Fibroblast of lung (primary cell): ENCODE measurements at places on chromosomes 4 and X.

GRCh38 chr4:23212558-23212957 is 519.8 kb downstream of the GBA3 start:
- H3K4me3 ChIP-seq = no peak overlapping the region
- H3K4me1 ChIP-seq = no peaks in the 10 kb centered on the region
- DNase-seq = no peak
- no peaks in the 10 kb centered on the region for H3K27me3 ChIP-seq
- H3K27ac ChIP-seq = no peak overlapping the region

GRCh38 chrX:40243755-40244515 is 146.2 kb upstream of the BCOR start:
- no peaks in the 10 kb centered on the region for H3K27me3 ChIP-seq
- no peak overlapping the region for H3K4me3 ChIP-seq
- no peak overlapping the region for H3K27ac ChIP-seq
- H3K4me1 ChIP-seq = peaks cover 5% of the 10 kb centered on the region
- no peaks in the 10 kb centered on the region for H3K36me3 ChIP-seq

DNA sequence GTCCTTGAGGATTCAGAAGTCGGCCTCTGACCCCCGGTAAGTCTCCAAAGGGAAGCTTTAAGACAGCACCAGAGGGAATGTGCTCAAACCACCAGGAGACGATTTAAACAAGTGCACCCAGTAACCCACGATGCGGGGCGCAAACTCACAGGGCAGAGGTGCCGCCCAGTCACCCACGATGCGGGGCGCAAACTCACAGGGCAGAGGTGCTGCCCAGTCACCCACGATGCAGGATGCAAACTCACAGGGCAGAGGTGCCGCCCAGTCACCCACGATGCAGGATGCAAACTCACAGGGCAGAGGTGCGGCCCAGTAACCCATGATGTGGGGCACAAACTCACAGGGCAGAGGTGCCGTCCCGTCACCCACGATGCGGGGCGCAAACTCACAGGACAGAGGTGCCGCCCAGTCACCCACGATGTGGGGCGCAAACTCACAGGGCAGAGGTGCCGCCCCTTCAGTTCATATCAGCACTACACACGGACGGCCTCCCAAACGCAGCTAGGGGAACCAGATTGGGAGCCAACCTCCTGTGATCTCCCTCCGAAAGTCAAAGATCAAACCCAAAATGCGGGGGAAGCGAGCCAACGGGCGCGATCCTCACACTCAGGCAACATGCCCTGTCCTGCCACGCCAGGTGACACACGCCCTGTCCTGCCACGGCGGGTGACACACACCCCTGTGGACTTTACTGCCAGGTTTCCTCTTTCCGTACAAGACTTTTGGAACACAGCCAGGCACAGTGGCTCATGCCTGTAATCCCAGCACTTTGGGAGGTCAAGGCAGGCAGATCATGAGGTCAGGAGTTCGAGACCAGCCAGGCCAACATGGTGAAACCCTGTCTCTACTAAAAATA is 11.3 kb downstream of the PPP2R3B start:
- peaks cover 6% of the 10 kb centered on the region for H3K27me3 ChIP-seq
- DNase-seq = no peak
- H3K4me1 ChIP-seq = no peaks in the 10 kb centered on the region
- H3K27ac ChIP-seq = no peak overlapping the region

DNA sequence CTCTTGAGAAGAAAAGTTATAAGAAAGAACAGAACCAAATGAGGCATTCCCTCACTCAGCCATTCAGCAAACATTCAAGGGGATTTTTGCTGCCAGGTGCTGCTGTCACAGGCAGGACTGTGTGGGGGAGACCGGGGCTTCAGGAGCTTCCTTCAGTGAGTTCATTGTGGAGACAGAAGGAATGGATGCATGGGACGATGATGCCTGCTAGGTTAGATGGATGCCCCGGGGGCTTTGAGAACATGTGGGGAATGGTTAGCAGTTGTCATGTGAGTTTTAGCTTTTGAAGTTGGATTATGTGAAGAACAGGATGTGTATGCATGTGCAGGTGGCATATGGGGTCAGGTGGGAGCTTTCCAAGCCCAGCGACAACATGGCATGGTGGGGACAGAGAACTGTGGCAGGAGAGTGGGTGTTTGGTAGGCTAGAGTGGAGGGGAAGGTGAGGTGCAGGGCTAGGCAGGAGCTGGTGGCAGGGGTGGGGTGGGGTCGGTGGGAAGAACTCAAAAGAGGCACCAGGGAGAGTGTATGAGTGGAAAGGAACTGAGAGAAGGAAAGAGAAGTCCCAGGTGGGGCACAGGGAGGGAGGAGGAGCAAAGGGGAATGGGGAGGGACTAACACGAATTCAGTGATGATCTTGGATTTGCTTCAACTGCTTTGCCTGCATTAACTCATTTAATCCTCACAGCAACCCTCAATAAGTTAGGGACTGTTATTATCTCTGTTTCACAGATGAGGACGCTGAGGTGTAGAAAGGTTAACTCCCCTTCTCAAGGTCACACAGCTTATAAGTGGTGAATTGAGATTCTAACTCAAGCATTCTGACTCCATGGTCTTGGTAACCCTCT is 8.4 kb downstream of the DCUN1D4 start:
- no peak overlapping the region for H3K4me3 ChIP-seq
- no peak for DNase-seq
- peaks cover 2% of the 10 kb centered on the region for H3K4me1 ChIP-seq
- no peaks in the 10 kb centered on the region for H3K27me3 ChIP-seq

- H3K27me3 ChIP-seq = no peaks in the 10 kb centered on the region
- no peaks in the 10 kb centered on the region for H3K36me3 ChIP-seq
- no peak overlapping the region for H3K27ac ChIP-seq
Observed at GRCh38 chr4:128379860-128380259, 92.2 kb upstream of the PGRMC2 start.

DNA sequence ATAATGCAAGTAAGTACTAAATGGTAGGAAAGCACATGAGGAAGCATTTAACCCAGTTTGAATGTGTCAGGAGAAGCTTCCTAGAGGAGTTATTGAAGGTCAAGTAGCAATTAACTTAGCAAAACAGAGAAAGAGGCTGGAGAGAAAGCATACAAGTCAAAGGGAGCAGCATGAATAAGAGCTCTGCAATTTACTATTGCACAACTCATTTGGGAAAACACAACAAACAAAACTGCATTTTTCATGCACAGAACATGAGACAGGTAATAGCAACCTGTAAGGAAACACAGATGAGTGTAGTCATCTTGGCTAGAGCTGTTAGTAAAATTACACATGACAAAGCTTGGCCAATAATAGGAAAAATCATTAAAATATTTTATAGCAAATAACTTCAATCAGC is 538.1 kb downstream of the PPP4R3C start:
- no peak for DNase-seq
- no peak overlapping the region for H3K27ac ChIP-seq
- no peaks in the 10 kb centered on the region for H3K36me3 ChIP-seq
- H3K27me3 ChIP-seq = no peaks in the 10 kb centered on the region
- H3K4me3 ChIP-seq = no peak overlapping the region
- no peaks in the 10 kb centered on the region for H3K4me1 ChIP-seq

DNA sequence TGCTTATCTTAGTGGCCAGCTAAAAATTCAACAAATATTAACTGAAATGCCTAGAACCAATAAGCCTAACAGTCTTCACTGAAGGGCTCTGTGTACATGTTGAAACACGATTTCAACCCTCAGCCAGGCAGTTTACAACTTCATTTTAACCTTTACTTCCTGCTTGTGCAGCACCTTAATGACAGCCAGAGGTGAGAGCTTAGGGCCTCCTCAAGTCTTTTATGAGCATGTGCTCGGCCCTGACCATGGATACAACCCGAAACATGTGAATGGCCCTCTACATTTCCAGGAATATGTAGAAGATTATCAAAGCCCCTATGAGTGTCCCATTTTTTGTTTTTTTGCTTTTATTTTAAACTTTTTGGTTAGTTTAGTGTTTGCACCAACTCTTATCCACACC is 88.3 kb downstream of the MSN start:
- DNase-seq = no peak
- no peaks in the 10 kb centered on the region for H3K27me3 ChIP-seq

- peak; percentile 8 for DNase-seq
- H3K4me1 ChIP-seq = peaks cover 6% of the 10 kb centered on the region
- H3K4me3 ChIP-seq = no peak overlapping the region
- H3K27ac ChIP-seq = no peak overlapping the region
- no peaks in the 10 kb centered on the region for H3K27me3 ChIP-seq
Observed at GRCh38 chrX:17082831-17083230, 136.4 kb downstream of the REPS2 start.

- no peaks in the 10 kb centered on the region for H3K36me3 ChIP-seq
- no peak overlapping the region for H3K27ac ChIP-seq
- H3K27me3 ChIP-seq = no peaks in the 10 kb centered on the region
- no peak for DNase-seq
- H3K4me1 ChIP-seq = no peaks in the 10 kb centered on the region
Observed at GRCh38 chr4:148782284-148782683, 340.1 kb upstream of the NR3C2 start.

DNA sequence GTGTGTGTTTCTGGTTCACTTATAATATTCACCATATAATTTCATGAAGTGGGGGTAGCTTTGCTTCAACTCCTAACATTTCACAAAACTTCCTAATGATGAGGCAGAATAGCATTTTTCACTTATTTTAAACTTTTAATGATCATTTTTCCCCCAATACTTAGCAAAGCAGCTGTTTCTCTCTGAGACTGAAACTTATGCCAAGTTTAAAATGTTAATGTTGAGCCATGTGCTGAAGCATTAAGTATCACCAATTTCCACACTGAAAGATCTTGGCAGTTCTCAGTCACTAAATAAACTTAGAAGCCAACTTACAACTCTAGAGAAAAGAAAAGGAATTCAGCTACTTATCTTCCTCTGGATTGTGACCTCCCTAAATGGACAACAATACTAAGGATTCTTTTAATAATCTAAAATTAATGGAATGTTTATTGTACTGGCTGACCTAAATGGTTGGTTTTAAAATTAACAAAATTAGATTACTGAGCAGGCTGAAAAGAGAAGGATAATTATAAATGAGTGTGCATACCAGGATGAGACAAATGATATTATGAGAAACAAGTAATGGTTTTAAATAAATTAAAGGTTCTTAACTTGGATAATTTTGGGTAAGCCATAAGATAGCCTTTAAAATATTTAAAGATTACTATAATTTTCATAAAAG is 1429.4 kb upstream of the ADGRL3 start:
- DNase-seq = no peak
- no peaks in the 10 kb centered on the region for H3K4me1 ChIP-seq
- H3K27me3 ChIP-seq = no peaks in the 10 kb centered on the region
- no peak overlapping the region for H3K4me3 ChIP-seq
- H3K36me3 ChIP-seq = no peaks in the 10 kb centered on the region
- H3K27ac ChIP-seq = no peak overlapping the region

GRCh38 chr4:121597346-121597934 is 99.3 kb downstream of the ANXA5 start:
- H3K4me3 ChIP-seq = no peak overlapping the region
- no peak for DNase-seq
- no peak overlapping the region for H3K27ac ChIP-seq
- H3K27me3 ChIP-seq = no peaks in the 10 kb centered on the region
